RKO (cell line): ENCODE measurements at places on chromosomes 2 and 18.

- DNase-seq, result no peak
Measured at GRCh38 chr18:58449464-58449863, 179.4 kb downstream of the ALPK2 start.

DNA sequence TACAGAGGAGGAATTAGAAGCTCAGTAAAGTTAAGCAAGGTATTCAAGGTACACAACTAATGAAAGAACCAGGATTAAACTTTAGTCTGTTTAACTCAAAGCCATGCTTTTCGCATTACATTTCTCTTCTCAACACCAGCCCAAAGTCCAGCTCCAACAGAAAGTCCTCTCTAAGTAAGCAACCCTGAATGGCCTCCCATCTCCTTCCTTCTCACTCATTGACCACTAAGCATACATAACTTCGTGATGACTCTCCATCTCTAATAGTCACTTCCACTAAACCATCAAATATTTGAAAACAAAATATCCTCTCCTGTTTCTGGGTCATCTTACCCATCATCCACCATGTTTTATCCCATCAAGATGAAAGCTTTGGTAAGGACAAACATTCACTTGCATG is 219.8 kb downstream of the RAD51AP2 start:
- no peak for DNase-seq

DNA sequence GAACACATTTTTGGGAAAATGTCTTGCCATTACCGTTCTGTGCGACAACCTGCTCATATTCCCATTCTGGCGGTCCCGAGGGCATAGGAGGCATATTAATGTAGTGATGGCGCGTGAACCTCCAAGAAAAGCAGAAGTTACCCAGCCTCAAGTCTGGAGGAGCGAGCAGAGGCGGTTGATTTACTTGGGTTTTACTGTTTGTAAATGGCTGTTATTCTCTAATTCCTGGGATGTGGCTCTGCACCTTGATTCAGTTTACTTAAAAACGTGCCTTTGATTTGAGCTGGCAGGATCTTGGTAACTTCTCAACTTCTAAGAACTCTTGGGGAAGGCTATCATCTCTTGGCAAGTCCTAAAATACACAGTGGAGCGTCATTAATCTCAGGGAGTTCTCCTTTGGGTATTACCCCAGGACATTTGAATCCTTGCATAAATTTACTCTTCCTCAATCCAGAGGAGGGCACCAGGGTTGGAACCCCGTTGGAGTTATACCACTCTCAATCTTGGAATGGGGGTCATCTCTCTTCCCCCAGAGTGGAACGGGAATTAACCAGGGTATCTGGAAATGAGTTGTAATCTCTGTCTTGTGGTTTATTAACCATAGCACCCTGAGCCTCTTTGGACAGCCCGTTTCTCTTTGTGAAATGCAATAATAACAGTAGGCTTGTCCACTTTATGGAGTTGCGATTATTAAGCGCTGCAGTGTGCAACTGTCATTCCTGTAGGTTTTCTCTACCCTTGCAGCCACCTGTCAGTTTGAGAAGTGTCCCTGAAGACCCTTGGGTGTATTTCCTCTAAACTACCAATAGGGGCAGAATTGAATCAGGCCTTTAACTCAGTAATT is 2.1 kb downstream of the HK2 start:
- DNase-seq, result peak; percentile 86

DNA sequence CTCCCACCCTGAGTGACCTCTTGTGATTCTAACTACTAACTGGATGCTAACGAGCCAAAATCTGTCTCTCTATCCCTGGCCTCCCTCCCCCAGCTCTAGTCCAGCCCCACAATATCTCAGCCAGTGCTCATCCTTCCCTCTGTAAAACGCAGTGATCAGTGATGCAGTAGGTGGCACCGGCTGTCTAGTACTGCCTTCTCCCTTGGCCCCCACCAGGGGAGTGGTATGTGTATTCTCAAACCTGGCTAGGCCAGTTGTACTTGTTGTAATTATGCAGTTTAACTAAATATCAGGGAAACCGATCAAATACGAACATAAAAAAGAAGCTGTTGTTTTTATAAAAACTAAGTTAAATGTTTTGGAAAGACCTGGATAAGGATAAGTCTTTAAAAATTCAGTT is 113.2 kb upstream of the ALPP start:
- DNase-seq, result no peak

GRCh38 chr2:140376686-140377085 is 1596.5 kb upstream of the NXPH2 start:
- DNase-seq, result no peak

DNA sequence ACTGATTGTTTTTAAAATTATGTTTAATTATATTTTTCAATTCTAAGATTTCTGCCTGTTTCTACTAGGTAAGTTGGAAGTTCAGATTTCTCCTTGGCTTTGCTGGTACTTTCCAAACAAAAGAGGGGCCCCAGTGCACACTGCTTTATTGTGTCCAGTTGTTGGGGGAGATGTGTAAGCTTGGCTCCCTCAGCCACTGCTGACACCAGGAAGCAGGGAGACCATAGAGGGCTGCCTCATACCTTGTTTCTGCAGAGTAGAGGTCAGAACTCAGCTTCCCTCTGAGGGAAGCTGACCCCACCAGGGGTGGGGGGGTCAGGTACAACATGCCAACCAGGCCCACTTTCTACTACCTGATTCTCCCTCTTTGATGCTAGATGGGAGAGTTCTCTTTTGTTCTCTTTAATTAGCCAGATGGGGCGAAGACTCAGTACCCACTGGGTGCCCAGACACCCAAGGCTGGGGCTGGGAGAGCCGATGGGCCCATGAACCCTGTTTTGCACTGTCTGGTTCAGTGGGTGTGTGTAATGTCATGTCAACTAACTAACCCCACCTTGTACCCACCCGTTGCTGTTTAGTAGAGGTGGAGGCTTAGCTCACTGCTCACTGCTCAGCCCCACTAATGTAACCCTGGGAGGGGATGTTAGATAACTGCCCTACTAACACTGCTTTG is 14.7 kb downstream of the BCL2L11 start:
- DNase-seq, result no peak

DNA sequence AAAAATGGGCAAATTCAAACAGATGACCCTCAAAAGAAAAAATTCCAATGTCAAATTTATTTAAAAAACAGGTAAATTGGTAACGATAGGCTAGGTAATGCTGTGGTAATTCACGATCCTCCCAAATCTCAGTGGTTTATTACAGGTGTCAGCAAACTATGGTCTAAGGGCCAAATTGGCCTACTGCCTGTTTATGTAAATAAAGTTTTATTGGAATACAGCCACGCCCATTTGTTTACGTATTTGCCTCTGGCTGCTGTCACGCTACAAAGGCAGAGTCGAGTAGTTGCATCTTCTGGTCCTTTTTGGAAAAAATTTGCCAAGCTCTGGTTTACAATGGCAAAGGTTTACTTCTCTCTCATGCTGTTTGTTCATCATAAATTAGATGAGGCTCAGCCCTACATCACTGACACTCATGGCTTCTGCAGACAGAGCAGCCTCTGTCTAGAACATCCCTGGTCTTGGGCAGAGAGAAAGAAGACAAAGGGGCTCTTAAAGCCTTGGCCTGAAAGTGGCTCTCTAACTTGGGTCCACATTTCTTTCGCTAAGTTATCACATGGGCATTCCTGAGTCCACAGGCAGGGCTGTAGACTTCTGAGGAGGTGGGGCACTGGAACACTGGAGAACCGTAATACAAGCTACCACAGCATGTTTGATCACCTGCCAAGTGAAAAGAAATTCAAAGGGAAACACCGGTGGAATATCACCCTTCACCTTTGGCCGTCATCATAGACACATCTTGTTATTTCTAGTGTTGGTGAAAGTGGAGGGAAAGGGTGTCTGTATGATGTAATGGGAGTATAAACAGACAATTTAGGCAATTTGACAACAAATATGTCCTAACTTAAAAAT is 34.8 kb downstream of the SP110 start:
- no peak for DNase-seq

DNA sequence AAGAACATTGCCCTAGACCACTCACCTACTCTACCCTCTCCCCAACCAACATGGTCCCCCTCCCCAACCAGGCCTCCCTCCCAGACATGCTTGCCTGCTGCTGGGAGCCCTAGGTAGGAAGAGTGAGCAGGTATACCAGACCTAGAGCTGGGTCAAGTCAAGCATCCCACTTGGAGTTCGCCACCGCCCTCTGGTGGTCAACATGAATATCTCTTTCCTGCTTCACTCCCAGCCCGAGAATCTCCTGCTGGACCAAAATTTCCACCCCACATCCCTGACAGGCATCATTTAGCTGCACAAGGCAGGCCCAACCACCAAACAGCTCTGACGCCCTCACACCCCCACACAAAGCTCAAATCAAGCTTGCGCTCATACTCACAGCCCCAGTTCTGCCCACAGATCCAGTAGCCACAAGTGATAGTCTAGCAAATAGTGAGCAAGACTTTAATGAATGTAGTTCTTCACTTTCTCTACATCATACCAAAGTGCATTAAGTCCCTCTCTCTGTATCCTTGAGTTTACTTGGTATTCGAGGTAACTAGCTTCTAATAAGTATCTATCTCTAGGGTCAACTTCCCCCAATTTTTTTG is 116.0 kb downstream of the TNS1 start:
- peak; percentile 58 for DNase-seq

DNA sequence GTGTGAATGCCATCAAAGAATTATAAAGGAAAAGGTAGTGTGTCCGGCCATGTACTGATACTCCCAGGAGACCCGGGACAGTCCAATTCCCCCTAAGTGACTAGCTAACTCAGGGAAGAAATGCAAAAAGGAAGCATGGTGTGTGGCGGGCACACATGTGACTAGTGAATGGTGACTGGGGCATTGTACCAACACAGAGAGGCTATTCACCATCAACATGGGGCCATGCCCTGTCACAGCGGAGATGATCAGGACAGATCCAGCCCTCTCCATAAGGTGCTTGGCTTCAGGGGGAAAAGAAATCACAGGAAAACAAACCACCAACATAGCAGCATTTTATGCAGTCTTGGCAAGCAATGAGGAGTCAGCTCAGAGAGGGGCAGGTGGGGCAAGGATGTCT is 34.3 kb downstream of the FAM168B start:
- DNase-seq, result no peak
